SK-N-SH treated with all-trans-retinoic acid at 6 μM for 48 hours (cell line): ENCODE measurements at places on chromosomes 13 and 19.
A peak's percentile ranks its signal among the peaks of the same experiment; 100 is the strongest.

DNA sequence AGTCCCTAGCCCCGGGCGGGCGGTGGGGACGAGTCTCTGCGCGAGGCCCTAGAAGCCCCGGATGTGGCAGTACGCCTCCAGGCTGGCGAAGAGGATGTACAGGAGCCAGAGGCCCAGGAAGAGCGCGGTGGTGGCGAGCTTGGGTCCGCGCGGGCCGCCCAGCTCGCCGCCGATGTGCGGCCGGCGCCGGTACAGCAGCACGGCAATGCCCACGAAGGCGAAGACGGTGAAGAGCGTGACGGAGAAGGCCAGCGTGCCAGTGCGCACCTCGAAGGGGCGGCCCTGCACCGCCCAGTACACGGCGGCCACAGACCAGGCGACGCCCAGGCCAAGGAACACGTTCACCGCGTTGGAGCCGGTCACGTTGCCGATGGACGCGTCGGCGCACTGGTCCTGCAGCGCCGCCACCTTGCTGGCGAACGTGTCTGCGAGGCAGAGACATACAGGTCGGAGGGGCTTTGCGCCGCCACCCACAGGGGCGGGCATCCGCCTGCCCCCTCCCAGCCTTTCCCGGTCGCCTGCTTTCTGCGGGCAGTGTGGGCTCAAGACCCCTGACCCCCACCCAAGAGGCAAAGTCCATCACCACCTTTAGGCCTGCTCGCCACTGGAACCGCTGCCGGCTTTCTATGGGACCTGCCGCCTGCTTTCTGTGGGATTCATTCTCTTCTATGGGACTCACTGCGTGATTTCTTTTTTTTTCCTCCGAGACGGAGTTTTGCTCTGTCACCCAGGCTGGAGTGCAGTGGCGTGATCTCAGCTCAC, 10.9 kb upstream of the MEIS3 start:
- no peak for ATAC-seq

- ATAC-seq, result no peak
Observed at GRCh38 chr19:34961775-34962686, 2.0 kb downstream of the ZNF792 start.

GRCh38 chr19:5096536-5096935, 127.6 kb downstream of the KDM4B start:
- no peak for ATAC-seq

DNA sequence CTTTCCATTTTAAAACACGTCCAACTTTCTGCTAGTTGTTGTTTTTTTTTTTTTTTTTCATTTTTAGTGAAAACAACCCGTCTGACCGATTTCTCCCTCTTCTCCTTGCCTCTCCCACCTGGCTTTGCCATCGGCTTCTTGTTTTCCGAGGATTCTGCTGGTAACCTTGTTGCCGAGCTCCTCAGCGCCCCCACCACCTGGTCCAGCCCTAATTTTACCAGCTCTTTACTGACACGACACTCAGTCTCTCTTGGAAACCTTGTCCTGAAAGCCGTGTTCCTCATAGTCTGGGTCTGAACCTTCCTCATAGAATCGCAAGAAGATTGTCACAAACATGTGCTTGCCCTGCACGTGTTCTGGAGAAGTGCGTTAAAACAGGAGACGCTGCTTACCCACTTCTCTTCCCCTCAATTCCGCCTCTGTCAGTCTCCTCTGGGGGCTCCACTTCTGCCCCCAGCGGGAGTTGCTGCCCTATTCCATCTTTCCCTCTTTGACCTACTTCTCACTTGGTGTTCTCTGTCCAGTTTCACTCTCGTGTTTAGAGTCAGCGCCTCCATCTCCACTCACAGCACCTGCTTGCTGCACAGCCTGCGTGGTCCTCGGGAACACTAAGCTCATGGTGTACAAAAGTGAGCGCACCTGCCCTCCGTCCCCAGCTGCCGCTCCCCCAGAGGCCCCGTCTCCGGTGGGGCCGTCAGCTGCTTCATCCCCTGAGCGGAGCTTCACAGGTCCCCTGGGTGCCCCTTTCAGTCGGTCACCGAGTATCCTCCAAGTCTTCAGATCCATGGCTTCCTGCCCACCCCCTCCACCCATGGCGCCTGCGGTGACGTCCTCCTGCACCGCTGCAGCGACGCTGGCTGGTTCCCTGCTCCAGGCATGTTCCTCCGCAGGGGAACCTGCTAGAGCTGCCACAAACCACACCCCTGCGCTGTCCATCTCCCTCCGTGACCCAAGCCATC, 65.1 kb downstream of the TM9SF2 start:
- ATAC-seq, result no peak

- peak; percentile 50; the same call in 2 of the 3 replicates for ATAC-seq
Observed at GRCh38 chr13:59178344-59178743, 985.4 kb downstream of the DIAPH3 start.

GRCh38 chr19:5313307-5313706, 27.3 kb downstream of the PTPRS start:
- ATAC-seq, result no peak

GRCh38 chr13:108775597-108775996, 146.2 kb downstream of the MYO16 start:
- no peak for ATAC-seq
